ENCODE measurements at places on chromosomes 11 and 22.
A peak's percentile ranks its signal among the peaks of the same experiment; 100 is the strongest.

- no peak for DNase-seq
Measured at GRCh38 chr11:123250892-123251656, 56.0 kb upstream of the CLMP start.

GRCh38 chr11:84522331-84522730, 1104.8 kb downstream of the DLG2 start:
- no peak for DNase-seq

- no peak for DNase-seq
Measured at GRCh38 chr22:50415426-50415825, 59.4 kb downstream of the SBF1 start.

- peak; percentile 82 for DNase-seq
Measured at GRCh38 chr11:119218141-119218878, 12.2 kb downstream of the CBL start.

GRCh38 chr11:116925050-116925449, 87.6 kb upstream of the APOA1 start:
- no peak for DNase-seq

DNA sequence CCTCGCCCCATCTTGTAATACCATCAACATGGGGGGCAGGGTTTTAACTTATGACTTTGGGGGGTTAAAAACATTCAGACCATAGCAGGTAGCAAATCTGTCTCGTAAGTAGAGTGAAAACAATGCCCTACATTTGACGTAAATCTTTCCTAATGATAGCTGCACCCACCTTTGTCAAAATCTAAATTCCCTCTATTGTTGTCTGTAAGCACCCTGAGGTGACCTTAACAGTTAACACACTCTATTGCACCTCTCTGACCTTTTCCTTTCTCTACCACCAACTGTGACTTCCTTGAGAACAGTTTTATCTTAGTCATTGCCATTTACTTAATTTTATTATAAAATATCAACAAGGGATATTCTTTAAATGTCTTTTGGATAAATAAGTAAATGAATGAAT, 1024.9 kb upstream of the CNTN5 start:
- DNase-seq: no peak

DNA sequence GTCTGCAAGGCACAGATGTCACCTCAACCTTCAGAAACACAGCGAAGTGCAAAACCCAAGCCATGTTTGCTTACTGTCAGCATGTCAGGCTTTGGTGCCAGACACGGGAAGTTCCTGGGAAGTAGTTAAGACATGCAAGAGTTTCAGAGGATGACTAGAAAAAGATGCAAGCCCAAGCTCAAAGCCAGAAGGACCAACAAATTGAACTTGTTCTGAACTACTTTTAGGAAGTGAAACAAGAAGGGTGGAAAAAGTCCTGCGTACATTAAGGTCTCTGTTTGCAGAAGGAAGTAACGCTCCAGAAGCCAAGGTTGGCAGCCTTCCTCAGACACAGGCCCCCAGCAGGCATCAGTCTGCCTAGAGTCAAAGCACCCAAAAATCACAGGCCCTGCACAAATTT, 2.6 kb downstream of the AP1B1 start:
- DNase-seq: no peak

GRCh38 chr11:111299101-111300026, 1.0 kb downstream of the POU2AF3 start:
- no peak for DNase-seq

DNA sequence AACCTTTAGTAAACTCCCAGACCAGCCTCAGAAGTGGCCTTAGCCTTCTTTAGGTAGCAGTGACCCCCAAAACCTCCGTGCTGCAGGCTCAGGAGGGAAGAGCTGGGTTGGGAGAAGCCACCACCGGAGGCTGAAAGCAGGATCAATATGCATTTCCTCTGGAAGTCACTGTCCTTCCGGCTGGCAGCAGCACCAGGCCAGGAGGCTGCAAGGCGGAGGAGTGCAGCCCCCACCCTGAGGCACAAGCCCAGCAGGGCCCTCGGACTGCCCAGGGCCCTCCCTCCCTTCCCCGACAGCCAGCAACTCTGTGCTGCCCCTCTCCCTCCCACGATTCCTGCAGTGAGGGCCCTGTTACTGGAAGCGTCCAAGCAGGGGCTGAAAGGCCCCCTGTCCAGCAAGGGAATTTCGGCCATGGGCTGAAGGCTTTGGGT, 3.2 kb upstream of the NRXN2 start:
- no peak for DNase-seq

DNA sequence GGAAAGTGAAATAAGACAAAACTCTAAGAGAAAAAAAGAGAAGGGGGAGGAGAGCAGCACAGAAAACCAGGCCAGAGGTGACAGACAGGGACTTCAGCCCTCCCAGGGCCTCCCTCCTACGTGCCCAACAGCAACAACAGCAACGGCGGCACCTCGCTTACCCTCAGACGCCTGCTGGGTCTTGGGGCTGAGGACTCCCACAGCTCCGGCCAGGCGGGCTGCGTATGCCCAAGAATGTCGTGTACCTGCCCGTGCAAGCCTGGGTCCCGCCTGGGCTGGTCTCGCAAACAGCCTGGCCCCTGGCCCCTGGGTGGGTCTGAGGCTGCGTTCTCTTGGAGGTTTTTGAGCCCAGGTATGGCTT, 30.5 kb downstream of the ARAP1 start:
- no peak for DNase-seq

- no peak for DNase-seq
Measured at GRCh38 chr11:74306435-74307175, 4.8 kb downstream of the P4HA3 start.

DNA sequence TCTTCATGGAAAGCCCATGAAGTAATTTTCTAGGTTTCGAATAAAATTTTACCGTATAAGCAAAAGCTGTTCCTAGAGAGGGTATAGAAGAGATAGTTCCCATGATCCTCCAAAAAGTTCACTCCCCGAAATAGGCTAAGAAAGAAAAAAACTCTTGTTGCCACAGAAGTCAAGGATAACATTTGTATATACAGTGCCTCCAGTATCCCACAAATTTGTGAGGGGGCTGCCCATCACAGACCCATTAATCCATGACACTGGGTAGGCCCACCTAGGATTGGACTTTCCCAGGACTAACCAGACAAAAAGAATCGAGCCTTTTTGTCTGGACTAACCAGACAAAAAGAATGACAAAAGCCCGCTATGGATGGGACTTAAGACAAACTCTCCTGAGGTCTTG, 233.0 kb downstream of the DDX10 start:
- DNase-seq: no peak

DNA sequence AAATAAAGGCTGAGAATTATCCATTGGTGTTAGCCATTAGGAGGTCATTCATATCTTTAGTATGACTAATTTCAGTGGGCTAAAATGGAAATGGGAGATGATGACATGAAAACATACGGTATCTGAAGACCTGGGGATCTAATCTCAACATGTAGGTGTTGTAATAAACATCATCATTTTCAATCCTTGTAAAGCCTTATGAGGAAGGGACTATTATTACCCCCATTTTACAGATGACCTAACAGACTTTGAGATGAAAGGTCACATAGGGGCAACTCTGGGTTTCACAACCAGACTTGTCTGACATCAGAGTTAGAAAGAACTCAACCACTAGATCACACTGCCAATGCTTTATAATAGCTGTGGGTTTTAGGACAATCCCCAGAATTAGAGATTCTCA, 34.8 kb upstream of the TMEM135 start:
- DNase-seq: no peak

GRCh38 chr11:20118209-20118608, 42.1 kb downstream of the DBX1 start:
- no peak for DNase-seq

DNA sequence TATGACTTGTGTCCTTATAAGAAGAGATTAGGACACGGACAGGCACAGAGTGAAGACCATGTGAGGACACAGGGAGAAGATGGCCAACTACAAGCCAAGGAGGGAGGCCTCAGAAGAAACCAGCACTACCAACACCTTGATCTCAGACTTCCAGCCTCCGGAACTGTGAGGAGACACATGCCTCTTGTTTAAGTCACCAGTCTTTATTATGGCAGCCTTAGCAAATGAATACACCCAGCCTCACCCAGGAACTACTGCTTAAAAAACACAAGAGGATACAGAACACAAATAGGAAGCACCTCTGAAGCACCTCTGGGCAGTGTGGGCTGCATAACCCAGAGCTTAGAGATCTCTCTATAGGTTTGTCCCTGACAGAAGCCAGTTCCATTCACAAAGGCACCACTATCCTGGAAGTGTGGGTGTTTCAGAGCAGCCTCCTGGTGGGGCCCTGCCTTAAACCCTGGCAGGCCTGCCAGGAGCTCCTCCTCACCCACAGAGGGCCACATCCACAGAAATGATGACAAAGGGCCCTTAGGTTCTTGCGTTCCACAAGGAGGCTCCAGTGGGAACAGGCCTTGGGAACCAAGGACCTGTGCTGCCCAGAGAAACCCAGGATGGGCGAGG, 58.8 kb downstream of the CHRDL2 start:
- peak; percentile 8 for DNase-seq

- DNase-seq: no peak
Measured at GRCh38 chr11:14015711-14016110, 53.2 kb downstream of the SPON1 start.

DNA sequence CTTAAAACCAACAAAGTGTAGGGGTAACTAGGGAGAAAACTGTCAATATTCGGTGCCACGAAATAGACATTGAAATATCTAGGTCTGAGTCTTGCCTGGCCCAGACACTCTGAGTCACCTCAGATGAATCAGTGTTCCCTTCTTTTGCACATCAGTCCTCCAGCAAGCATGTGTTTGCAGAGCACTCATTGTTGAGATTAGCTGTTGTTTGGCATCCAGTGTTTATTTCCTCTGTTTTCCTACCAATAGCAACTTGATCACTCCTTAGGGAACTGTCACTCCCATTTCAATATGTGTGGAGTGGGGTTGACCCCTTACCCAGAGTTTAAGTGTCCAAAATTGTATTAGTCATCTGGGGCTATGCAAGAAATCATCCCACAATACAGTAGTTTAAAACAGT, 4.7 kb upstream of the ASCC2 start:
- peak; percentile 36 for DNase-seq

GRCh38 chr11:96015906-96016565, 92.1 kb upstream of the MTMR2 start:
- no peak for DNase-seq

- DNase-seq: no peak
Measured at GRCh38 chr11:133843454-133843987, 1.8 kb downstream of the SPATA19 start.

DNA sequence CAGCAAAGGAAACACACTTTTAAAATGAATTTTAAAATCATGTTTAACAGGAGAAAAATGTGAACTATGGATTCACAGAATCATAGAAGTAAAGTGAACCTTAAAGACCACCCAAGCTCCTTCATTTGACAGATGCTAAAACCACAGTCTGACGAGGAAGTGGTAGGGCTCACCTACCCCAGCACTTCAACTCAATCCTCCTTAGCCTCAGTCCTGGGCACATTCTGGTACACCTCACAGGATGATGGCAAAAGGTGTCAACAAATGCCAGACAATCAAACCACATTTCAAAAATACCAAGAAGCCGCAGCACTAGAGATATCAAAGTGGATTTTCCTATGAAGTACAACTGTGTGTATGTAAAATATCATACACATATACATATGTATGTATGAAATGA, 43.1 kb downstream of the PITPNB start:
- no peak for DNase-seq

- no peak for DNase-seq
Measured at GRCh38 chr22:50252082-50253045, 1.3 kb upstream of the HDAC10 start.

DNA sequence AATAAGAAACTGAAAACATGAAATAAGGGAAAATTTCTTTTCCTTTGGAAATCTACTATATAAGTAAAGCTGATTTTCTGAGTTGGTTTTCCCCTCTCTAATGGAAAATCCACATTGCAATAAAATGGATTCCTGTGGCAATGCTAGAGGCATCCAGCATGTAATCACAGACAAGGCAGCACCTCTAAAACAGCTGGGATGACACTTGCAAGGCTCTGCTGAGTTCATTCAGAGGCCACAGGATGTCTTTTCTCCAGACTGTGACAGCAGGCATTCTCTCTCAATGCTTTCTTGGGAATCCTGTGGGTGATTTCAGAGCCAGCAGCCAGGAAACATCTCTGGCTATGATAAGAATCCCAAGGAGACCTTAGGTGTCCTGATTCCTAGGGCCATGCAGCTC, 201.3 kb upstream of the BLID start:
- DNase-seq: peak; percentile 53

GRCh38 chr11:67486481-67487195, 3.8 kb downstream of the AIP start:
- DNase-seq: no peak

DNA sequence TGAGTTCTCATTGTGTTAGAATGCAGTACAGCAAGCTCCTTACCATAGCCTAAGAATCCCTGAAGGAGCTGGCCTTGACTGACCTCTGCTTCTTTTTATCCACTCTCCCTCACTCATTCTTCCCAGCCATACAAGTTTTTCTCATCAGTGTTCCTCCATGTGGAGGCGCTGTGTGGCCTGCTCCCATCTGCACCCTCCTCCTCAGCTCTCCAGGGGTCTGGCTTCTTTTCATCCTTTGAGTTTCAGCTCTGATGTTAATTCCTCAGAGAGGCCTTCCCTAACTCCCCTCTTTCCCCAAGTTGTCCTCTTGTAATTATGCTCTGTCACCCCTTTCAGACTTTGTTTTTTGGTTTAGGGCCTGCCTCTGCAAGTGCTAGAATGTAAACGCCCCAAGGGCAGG, 144.8 kb downstream of the WNT7B start:
- no peak for DNase-seq

DNA sequence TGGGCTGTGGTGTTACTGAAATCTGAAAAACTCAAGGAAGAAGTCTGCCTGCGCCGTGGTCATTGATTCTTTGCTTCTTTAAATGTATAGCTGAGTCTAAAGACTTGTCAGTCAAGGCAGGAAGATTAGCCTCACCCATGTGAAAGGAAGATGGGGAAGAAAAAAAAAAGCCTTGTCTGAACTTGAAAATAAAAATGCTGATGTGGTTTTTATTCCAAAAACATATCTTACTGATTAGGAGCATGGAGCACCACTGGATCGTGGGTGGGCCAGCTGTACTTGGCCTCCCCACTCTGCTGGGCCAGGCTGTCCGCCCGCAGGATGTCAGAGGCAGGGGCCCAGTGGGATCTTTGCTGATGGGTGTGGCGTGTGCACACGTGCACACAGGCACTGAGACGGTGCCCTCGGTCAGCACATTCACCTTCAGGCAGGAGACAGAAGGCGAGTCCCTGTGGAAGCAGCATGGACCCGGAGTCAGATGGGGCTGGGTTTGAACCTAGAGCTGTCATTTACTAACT, 111.9 kb downstream of the WNT7B start:
- no peak for DNase-seq

- DNase-seq: peak; percentile 42
Measured at GRCh38 chr11:119496469-119496868, 73.5 kb upstream of the THY1 start.

- DNase-seq: no peak
Measured at GRCh38 chr11:42225664-42226063, 766.2 kb upstream of the LRRC4C start.

GRCh38 chr11:11250470-11250869, 102.6 kb downstream of the CSNK2A3 start:
- DNase-seq: no peak
